Mesendoderm (in vitro differentiated cells): ENCODE measurements at places on chromosomes 12 and 14.

DNA sequence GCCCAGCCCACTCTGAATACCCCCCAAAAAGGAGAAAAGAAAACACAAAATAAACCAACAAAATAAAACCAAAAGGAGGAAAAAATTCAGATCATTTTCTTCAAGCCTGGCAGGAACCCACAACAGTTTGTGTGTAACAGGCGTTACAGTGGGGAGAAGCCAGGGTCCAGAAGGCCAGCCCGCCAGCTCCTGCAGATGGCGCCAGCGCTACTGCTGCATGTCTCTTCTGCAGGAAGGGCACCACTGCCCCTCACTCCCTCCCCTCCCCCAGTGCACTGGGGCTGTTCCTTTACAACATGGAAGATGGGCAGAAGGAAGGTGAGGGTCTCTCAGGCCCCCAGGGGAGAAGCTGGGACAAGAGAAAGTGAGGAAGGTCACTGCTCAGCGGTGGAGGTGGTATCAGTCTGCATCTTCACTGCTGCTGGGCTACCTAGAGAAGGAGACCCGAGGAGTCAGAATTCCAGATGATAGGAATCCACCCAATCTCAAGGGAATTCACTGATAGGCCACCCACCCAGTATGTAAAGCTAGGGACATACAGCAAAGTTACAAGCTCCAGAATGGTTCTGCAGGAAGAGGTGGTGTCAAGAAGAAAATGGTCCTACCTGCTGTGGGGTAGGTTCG, 2.3 kb upstream of the NOP2 start:
- no peak overlapping the region for H3K27ac ChIP-seq
- DNase-seq = peak; percentile 83
- H3K4me3 ChIP-seq = no peak overlapping the region
- H3K36me3 ChIP-seq = peaks cover 12% of the 10 kb centered on the region
- H3K27me3 ChIP-seq = no peaks in the 10 kb centered on the region

DNA sequence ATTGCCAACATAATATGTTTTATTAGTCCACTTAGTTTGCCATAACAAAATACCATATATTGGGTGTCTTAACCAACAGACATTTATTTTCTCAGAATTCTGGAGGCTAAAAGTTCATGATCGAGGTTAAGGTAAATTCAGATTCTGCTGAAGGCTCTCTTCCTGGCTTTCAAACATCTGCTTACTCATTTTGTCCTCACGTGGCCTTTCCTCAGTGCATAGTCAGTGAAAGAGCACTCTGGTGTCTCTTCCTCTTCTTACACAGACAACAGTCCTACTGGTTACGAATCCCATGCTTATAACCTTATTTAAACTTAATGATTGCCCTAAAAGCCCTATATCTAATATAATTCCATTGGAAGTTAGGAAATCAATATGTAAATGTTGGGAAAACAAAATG, 479.7 kb downstream of the FSCB start:
- no peak overlapping the region for H3K4me3 ChIP-seq
- H3K27me3 ChIP-seq = no peaks in the 10 kb centered on the region
- no peaks in the 10 kb centered on the region for H3K4me1 ChIP-seq
- no peaks in the 10 kb centered on the region for H3K36me3 ChIP-seq

DNA sequence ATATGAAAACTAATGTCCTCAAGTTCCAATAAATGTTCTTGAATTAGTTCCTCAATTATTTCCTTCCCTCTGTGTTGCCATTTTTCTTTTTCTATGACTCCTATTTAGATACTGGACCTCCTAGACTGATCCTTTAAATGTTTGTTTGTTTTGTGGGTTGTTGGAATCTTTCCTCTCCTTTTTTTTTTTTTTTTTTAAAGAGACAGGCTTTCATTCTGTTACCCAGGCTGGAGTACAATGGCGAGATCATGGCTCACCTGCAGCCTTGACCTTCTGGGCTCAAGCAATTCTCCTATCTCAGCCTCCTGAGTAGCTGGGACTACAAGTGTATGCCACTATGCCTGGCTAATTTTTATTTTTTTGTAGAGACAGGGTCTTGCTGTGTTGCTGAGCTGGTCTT, 9.6 kb downstream of the PRKAG1 start:
- DNase-seq = no peak
- H3K4me1 ChIP-seq = no peaks in the 10 kb centered on the region
- H3K4me3 ChIP-seq = no peak overlapping the region
- H3K36me3 ChIP-seq = no peaks in the 10 kb centered on the region
- no peaks in the 10 kb centered on the region for H3K27me3 ChIP-seq

DNA sequence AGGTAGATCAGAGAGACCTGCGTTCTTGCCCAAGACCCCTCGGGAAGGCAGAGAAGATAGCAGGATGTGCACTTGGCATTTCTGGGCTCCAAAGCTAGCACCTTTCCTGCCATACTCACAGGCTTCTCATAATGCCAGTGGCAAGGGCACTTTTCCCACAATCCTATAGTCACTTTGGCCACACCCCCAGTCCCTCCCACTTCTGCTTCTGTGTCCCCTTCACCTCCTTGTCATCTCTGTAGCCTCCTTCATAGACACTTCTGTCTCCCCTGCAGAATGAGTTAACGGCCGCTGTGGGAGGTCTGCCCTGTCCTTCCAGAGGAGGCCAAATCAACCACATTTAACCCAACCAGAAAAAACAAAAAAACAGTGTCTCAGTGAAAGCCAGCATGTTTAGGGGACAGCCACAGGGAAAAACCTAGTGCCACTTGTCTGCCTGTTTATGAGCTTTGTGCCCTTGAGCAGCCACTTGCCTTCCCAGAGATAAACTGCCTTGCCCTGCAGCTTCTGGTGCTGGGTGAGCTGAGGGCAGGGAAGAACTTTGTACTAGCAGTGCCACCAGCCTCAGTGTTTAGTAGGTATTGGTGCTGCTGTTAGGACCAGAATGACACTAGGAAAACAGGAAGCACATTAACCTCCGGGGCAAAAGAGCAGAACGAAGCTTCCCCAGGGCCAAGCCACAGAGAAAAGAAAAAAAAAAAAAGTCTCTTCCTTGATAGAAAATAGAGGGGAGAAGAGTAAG, 193.0 kb upstream of the PWP1 start:
- H3K27ac ChIP-seq = no peak overlapping the region
- H3K27me3 ChIP-seq = no peaks in the 10 kb centered on the region
- H3K36me3 ChIP-seq = no peaks in the 10 kb centered on the region
- no peaks in the 10 kb centered on the region for H3K4me1 ChIP-seq

- peaks cover 11% of the 10 kb centered on the region for H3K27me3 ChIP-seq
- H3K36me3 ChIP-seq = no peaks in the 10 kb centered on the region
- no peak overlapping the region for H3K4me3 ChIP-seq
These were observed 93.4 kb upstream of the TBX5 start for GRCh38 chr12:114499338-114499737.

DNA sequence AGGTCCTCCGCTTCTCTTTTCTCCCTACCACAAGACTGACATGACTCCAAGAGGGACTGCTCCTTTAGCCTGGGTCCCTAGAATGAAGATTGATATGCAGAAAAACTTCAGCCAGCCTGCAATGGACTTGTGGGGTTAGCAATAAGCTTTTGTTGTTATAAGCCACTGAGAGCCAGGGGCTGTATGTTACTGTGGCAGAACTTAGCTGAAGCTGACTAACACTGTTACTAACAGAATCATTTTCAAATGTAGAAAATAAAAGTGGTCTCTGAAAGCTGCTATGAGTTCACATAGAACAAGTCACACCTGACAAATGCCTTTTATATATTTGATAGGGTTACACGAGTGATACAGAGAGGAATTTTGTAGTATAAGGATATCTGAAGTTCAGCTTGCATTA, 13.6 kb upstream of the RFLNA start:
- no peaks in the 10 kb centered on the region for H3K4me1 ChIP-seq
- no peaks in the 10 kb centered on the region for H3K27me3 ChIP-seq
- H3K4me3 ChIP-seq = no peak overlapping the region
- H3K27ac ChIP-seq = no peak overlapping the region
- H3K36me3 ChIP-seq = no peaks in the 10 kb centered on the region

DNA sequence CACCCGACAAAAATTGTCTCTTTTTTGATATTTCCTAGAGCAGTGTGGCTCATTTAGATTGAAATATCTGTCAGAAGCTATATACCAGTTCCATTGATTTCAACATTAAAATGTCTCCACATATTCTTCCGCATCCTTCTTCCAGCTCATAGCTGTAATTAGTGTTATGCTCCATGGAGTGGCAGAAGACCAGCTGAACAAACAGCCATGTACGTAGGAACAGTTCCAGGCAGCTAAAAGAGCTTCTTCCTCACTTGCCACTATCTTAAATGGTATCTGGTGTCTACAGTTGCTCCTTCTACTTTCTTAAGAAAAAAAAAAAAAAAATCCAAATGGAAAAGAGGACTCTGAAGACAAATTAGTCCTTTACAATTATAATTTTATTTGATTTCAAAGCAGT, 848.0 kb downstream of the DIO2 start:
- H3K4me1 ChIP-seq = no peaks in the 10 kb centered on the region
- no peak for DNase-seq
- no peaks in the 10 kb centered on the region for H3K36me3 ChIP-seq
- H3K4me3 ChIP-seq = no peak overlapping the region
- no peaks in the 10 kb centered on the region for H3K27me3 ChIP-seq

GRCh38 chr14:57617510-57617909, 123.9 kb upstream of the CCDC198 start:
- peak; percentile 90 for DNase-seq
- no peaks in the 10 kb centered on the region for H3K4me1 ChIP-seq
- H3K27me3 ChIP-seq = no peaks in the 10 kb centered on the region
- H3K27ac ChIP-seq = no peak overlapping the region
- no peak overlapping the region for H3K4me3 ChIP-seq
- H3K36me3 ChIP-seq = no peaks in the 10 kb centered on the region

DNA sequence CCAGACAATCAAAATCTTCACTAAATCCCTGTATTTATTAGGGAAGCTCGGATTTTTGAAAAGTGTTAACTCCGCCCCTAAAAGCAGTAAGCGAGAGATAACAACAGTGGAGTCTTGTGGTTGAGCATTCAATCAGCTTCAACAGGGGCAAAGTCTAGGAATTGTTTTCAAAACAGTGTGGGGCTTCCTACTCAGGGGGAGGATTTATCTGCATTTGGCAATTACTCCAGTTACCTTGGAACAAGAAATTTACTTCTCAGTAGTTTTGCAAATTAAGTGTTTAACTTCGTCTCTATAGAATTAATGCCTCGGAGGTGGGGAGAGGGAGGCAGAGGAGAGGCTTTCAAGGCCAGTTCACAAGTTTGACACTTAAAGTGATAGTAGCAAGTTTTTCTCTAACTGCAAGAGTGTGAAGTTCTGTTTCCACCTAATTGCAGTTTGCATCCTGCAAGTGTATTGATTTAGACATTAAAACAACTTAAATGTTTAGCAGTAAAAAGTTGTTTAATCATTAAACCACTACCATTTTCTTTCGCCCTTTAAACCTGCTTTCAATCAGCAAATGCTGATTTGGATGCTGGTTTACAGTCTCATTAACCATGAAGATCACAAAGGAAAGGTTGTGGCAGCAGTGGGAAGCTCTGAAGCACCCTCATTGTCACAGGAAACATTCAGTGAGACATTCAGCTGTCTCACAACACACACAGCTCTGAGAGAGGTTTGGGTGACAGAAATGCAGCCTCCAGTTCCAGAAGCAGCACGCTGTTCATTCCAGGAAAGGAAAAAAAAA, 102.0 kb downstream of the HMGA2 start:
- no peak overlapping the region for H3K4me3 ChIP-seq
- H3K36me3 ChIP-seq = no peaks in the 10 kb centered on the region
